Stimulated activated CD8-positive, alpha-beta memory T cell treated with anti-CD3 and anti-CD28 coated beads, Interleukin-2, amount 100 ng/mL, for 1 hour (primary cell): ENCODE measurements at places on chromosomes 11 and 22.

DNA sequence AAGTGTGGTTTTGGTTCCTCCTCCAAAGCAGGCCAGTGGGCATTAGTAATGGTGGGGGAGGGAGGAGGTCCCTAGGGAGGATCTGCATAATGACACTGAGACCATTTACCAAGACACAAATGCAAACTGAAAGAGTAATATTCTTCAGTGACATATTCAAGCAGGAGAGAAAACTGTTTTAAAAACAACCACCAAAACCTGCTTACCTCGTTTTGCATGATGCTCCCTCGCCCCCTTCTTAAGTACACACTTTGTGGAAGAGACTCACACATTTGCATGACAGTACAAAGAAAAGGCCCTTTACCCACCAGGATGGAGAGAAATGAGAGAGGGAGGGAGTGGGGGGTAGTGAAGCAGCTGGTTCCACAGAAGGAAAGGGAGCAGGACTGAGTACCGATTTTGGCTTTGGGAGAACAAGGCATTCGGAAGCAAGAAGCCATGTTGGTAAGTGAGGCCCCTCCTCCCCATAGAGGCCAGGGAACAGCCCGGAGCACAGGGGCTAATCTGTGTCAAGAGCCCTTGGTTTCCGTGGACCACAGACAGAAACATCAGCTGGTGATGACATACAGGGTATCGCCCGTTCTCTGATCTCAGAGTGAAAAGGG, 13.0 kb upstream of the OPCML start:
- no peak for DNase-seq

- no peak for DNase-seq
Observed at GRCh38 chr11:128628686-128629085, 41.3 kb upstream of the ETS1 start.

GRCh38 chr11:115364896-115365295, 139.3 kb downstream of the CADM1 start:
- no peak for DNase-seq

DNA sequence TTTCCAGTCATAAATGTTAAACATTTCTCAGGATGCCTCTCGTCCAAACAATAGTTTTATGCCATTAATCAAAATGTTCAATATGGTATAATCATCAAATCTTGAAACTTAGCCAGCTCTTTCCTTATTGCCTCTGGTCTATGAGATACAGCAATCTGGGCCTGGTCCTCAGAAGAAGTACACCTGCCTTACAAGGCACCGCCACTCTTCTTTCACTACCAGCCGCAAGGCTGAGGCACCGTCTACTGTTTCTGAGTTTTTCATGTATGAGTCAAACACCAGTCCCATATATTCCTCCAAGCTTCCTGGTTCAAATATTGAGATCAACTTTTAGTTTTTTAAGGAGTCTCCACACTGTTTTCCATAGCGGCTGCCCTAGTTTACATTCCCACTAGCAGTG, 600.6 kb upstream of the FAT3 start:
- DNase-seq: no peak

GRCh38 chr11:91823252-91823830, 401.3 kb upstream of the FAT3 start:
- DNase-seq: no peak

GRCh38 chr22:23418159-23418788, 161.8 kb downstream of the IGLL1 start:
- DNase-seq: no peak

GRCh38 chr11:119179983-119180382, 5.3 kb upstream of the NHERF4 start:
- no peak for DNase-seq

DNA sequence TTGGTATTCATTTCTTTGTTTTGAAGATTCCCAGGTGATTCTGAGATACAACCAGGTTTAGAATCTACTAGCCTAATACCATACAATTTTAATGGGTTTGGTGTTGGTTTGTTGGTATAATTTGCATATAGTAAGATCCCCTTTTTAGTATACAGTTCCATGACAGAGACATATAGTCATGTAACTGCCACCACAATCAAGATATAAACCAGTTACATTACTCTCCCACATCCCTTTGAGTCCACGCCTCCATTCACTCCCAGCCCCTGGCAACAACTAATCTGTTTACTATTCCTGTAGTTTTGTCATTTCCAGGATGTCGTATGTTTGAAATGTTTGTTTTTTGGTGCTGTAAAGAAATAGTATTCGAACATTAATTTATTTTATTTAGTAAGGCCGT, 4.3 kb downstream of the ASRGL1 start:
- DNase-seq: no peak

DNA sequence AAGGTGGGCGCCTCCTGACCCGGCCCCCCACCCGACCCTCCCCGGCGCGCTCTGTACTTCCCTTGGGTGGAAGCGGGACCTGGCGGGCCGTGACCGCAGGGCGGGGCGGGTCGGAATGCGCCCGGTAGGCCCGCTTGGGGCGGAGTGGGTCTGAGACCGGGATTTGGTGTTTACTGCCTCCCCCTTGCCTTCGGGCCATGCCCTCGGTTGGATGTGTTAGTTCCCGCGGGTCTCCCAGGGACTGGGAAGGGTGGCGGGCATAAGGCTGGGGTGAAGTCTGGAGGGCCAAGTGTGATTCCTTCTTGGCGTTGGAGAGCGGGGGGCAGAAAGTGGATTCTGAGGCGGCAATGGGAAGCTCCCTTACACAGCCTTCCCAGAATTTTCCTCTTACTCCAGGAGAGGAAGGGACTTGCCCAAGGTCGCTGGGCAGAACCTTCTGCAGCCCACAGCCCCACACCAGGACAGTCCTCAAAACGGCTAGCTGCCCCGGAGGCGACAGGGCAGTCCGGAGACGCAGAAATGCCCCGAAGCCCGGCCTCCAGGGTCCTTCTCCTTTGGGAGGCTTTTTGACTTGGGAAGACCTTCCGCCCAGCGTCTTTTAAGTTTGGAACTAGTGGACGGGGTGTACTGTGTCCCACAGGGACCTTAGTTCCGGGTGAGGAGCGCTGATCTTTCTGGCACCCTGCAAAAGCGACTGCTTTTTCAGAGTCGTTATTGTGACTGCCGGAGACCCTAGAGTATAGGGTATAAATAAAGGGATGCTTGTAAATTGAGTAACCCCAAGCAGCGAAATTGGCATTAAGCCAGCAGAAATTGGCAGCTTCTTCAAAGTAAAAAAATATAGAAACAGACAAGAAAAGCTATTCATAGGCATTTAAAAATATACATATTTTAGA, 647 bp downstream of the SWAP70 start:
- no peak for DNase-seq

GRCh38 chr11:84671325-84671999, 955.7 kb downstream of the DLG2 start:
- DNase-seq: no peak

DNA sequence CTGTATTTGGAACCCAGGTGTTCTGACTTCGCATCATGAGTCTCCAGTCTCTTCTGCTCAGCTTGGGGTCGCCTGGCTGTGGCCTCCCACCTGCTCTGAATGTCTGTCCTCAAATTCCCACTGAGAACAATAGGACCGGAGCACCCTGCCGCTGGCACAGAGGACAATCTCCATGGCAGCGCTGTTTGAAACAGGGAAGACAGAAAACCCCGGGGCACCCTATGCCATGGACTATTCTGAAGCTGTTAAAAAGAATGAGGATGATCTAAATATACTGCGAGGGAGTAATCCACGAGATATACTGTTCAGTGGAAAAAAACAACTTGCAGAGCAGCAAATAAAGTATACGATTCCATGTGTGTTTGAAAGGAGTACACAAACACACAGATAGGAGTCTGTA, 415.6 kb upstream of the NARS2 start:
- no peak for DNase-seq

- DNase-seq: no peak
Observed at GRCh38 chr11:123203471-123203870, 8.4 kb upstream of the CLMP start.

DNA sequence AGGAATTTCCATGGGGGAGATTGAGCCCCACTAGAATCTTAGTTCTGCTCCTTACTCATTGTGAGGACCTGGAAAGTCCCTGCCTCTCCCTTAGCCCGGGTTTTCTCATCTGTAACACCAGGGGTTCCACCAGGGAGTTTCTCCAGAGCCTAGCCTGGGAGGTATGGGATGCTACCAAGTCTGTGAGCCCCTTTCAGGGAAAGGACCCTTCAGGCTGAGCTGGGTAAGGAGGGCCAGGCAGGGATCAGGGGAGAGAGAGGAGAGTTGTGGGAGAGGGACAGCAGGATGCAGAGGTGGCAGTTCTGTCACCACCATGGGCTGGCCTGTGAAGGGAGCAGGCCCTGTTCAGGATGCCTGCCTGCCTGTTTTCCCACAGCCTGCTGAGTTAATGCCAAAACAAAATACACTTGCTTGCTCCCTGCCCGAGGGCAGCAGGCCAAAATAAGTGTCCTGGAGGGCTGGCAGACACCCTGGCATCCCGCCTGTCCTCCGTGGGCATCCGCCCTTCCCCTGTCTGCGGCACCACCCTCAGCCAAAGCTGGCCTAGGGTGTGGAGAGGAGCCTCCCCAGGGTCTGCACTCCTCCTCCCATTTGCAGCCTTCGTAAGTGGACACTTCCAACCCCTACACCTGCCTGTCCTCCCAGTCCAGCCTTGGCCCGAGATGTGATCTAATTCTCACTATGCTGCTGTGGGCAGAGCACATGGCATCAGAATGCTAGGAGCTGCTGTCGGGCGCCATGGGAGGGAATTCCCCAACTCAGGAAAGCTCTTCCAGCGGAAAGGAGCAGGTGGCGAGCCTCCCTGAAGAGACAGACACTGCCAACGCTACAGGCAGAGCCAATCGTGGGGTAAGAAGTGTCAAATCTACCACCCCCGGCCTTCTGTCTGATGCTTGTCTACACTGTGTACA, 5.9 kb upstream of the FCHSD2 start:
- no peak for DNase-seq

GRCh38 chr11:131073167-131073566, 156.9 kb upstream of the SNX19 start:
- DNase-seq: no peak

DNA sequence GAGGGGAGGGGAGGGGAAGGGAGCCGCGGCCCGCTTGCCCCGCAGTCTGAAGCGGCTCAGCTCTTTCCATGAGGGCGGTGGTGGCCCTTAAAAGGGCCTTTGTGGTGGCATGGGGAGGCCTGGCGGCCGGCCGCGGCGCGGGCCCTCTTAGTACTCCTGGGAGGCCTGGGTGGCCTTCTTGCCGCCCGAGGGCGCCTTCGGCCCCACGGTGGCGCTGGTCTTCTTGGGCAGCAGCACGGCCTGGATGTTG, 6.9 kb downstream of the DPAGT1 start:
- no peak for DNase-seq

GRCh38 chr11:66100272-66101065, 30.4 kb downstream of the PACS1 start:
- no peak for DNase-seq

- no peak for DNase-seq
Observed at GRCh38 chr11:84566671-84567070, 1060.5 kb downstream of the DLG2 start.

DNA sequence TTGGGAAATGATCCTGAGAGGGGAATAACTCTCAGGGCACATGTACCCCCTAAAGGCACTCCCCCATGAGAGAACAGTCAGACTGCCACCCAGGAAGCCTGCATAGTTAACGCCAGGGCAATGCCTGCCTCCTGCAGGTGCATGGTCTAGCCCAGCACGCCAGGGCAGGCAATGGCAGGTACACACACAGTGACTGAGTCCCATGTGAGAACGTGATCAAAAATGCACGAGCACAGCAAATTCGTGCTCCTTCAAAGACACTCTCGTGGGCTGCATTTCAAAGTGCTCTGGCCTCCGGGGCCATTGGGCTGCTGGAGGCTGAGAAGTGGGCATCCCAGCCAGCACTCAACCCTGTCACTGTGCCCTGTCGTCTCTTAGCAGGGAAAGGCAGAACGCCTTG, 79.7 kb downstream of the SHANK2 start:
- no peak for DNase-seq

GRCh38 chr22:19879992-19880785, 25.5 kb upstream of the GNB1L start:
- no peak for DNase-seq

DNA sequence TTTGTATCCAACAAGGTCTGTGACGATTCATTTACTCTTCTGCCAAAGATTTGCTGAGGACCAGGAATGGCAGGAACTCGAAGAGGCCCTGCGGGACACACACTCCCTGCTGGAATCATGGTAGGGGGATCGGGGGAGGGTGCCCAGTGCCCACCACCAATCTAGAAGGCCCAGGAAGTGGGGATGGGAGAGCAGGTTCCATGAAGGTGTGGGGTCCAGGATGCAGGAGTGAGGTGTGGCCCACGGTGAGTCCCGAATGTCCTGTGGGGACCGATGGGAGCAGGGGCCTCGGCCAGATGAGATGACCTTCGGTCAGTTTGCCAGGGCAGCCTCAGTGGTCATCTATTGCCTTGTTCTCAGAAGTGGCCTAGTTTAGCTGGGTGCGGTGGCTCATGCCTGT, 492.7 kb downstream of the BRD1 start:
- no peak for DNase-seq

DNA sequence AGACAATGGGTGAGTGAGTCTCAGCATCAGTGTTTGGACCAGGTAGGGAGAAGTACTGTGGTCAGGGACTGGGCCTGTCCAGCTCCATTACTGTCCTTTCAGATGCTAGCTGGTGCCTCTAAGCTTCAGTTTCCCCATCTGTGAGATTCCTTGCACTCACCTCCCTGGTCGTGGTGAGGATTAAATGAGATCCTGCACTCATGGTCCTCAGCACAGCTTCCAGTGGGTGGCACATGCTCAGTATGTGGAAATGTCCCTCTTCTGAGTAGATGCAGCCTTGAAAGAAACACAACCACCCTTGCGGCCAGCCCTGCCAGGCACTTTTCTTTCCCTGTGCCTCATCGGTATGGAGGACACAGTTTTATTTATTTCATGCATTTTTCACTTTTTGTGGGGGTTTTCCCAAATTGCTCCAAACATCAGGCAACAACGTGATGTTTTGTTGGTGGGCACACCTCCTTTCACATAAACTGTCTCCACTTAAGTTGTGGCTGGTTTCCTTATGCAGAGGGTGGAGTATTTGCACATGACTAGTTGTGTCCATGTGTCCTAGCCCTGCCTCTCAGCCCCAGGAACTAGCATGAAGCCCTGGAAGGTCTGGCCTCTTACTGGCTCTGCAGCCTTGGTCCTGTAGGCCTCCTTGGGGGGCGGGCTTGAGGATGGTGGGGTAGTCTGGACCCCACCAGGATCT, 1.1 kb downstream of the LZTR1 start:
- DNase-seq: no peak

DNA sequence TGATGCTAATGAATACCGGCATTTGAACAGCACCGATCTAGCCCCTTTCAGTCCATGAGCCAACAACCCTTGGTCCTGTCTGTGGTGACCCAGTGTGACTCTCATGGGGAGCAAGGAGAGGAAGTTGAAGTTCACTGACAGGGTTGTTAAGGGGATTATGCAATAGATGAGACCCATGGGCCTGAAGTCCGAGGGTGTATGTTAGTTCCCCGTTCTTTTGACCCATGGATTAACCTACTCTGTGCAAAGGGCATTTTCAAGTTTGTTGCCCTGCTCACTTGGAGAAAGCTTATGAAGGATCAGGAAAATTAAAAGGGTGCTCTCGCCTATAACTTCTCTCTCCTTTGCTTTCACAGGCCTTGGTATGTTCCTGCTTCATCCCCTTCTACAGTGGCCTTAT, 4.9 kb downstream of the PNPLA3 start:
- DNase-seq: no peak

GRCh38 chr11:71212871-71213559, 39.4 kb downstream of the SHANK2 start:
- DNase-seq: no peak

- peak; percentile 39 for DNase-seq
Observed at GRCh38 chr11:130314184-130314749, 450 bp downstream of the ZBTB44 start.
